ENCODE measurements at places on chromosomes 7 and 10. TPM values are rescaled to one million over a fixed set of nuclear protein-coding genes. Genes with fewer than 3 reads are reported as not detected.

DNA sequence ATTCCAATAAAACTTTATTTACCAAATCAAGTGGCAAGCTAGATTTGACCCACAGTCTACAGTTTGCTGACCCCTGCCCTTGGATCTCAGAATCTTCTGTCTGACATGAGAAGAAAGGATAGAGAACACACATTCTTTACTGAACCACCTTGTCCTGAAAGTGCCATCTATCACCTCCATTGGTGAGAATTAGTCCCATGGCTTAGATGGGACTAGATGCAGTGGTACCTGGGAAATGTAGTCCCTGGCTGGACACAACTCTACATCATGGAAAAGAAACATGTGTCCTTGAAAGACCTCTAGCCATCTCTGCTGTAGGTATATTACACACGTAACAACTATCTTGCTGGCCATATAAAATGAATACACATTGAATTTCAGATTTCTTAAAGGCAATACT lies 336.2 kb downstream of the LHFPL3 start:
- DNase-seq = no peak

DNA sequence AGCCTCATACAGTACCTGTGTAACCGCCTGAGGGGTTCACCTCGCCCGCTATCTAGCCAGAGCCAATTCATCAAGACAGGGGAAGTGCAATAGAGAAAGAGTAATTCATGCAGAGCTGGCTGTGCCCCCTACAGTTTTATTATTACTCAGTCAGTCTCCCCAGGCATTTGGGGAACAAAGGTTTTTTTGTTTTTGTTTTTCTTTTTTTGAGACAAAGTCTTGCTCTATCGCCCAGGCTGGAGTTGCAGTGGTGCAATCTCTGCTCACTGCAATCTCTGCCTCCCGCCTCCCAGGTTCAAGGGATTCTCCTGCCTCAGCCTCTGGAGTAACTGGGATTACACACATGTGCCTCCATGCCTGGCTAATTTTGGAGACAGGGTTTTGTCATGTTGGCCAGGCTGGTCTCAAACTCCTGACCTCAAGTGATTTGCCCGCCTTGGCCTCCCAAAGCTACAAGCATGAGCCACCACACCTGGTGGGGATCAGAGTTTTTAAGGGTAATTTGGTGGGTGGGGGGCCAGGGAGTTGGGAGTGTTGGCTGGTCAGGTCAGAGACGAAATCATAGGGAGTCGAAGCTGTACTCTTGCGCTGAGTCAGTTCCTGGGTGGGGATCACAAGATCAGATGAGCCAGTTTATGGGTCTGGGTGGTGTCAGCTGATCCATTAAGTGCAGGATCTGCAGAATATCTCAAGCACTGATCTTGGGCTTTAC lies 116.5 kb downstream of the MARCHF5 start:
- DNase-seq = peak; percentile 6

The OPALIN gene
- total RNA-seq = not detected

DNA sequence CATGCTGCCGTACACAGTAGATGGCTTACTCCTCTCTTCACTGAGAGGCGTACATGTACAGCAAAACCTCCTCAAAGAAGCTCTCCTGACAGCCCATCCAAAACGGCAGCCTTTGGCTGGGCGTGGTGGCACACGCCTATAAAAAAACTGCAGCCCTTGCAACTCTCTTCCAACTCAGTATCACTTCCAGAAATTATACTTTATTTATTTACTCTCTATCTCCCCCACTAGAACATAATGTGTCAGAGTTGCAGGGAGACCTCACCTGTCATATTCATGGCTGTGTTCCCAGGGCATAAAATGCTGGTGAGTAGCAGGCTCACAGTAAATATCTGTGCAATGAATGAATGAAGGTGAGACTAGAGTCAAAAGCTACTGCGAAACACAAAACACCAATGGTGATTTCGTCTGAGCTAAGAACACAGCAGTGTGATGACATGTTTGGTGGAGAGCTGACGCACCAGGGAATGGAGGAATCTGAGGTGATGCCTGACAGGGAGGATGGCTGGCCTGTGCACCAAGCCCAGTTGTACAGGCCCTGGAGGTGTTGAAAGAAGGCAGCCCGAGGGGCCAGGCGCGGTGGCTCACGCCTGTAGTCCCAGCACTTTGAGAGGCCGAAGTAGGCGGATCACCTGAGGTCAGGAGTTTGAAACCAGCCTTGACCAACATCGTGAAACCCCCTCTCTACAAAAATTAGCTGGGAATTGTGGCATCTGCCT lies 55.3 kb downstream of the COBL start:
- no peak for DNase-seq

All from MG63 (cell line).